Fibroblast of skin of abdomen (primary cell): ENCODE measurements at places on chromosomes 2 and 18.
A peak's percentile ranks its signal among the peaks of the same experiment; 100 is the strongest.

GRCh38 chr2:70362661-70363060, 60.8 kb upstream of the FAM136A start:
- no peak for DNase-seq

DNA sequence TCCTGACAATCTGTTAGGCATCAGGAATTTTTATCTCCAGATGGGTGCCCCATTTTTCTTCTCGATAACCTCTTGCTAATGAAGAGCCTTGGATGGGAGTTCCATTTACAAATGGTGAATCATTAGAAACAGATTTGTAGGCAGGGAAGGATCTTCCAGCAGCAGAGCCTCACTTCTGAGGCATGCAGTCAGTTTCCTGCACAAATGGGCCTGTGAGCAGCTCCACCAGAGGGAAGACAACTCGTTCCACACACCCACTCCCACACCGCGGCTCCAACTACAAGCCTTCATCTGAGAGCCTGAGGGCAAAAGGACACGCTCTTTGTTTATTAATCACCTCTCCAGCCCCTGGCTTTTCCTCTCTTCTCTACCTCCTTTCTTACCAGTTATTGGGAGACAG, 108.5 kb downstream of the CTAGE1 start:
- DNase-seq: peak; percentile 62

GRCh38 chr2:64234785-64235184, 90.6 kb upstream of the PELI1 start:
- no peak for DNase-seq

DNA sequence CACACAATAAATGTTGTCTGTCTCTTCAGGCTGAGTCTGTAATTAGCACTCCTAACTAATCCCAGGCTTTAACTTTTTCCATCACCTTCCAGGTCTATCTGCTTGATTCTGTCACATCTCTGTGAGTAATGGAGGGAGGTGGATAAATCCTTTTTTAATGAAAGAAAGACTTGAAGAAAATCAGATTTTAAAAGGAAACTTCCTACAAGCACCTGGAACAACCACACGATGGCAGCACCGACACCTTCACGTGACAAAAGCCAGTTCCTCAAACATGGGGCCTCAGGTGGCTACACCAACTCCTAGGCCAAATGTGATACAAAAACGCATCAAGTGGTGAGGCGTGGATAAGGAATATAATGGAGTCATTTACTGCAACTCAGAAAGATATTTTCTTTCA, 41.8 kb downstream of the TGFBRAP1 start:
- DNase-seq: peak; percentile 16

DNA sequence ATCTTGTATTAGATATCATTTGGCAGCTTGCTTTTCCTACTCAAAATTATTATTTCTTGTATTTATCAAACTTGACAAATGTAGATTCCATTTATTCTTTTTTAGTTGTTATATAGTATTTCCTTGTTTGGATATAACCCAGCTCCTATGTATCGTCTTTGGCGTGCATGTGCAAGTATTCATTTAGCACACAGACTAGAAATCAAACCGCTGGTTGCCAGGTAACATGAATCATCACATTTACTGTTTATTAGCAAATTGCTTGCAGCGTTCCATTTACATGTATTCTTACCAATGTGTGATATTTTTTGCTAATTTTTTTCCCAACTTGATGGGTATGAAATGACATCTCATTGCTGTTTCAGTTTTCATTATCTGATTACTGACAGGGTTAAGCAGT, 2089.7 kb upstream of the CELF4 start:
- DNase-seq: no peak

DNA sequence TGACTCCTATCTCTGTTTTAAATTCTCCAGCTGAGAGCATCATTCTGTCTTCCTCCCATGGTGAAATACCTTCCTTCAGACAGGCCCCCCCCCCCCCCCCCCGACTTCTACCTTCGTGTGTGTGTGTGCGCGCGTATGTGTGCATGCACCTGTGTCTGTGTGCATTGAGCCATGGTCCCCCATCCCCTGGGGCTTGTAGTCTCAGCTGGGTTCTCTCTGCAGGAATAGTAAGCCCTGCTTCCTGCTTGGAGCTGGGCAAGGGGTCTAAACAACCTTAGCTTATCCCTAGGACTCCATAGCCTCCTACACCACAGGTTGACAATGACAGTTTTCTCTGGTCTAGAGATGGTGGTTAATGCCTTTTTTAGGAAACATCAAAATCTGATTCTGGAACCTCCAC, 427.5 kb upstream of the KLHL29 start:
- DNase-seq: no peak

DNA sequence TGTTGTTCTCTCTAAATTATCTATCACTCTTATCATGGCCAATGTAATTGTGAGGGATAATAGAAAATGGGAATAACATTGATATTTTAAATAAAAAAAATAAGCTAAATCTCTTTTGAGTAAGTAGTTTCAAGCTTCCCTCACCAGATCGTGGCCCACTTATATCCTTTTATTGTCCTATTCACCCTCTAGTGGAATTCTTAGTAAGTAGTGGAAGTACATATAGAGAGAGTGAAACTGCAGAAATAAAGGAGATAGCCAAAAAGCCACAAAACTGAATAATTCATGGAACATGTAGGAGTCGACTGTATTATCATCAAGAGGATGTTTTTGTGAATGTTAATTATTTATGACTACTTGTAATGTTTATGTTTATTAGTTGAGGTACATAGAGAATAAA, 66.1 kb upstream of the DTNA start:
- peak; percentile 21 for DNase-seq

- DNase-seq: no peak
These were observed 143.6 kb downstream of the RTP5 start for GRCh38 chr2:242012956-242013764.
